Iris pigment epithelial cell (primary cell): ENCODE measurements at places on chromosomes 13 and 19.

- DNase-seq, result no peak
These were observed 1.1 kb upstream of the MPND start for GRCh38 chr19:4342314-4342614.

- DNase-seq, result no peak
These were observed 9.4 kb upstream of the PROZ start for GRCh38 chr13:113148940-113149503.

GRCh38 chr19:45306518-45307027 lies 16.1 kb downstream of the CKM start:
- no peak for DNase-seq

DNA sequence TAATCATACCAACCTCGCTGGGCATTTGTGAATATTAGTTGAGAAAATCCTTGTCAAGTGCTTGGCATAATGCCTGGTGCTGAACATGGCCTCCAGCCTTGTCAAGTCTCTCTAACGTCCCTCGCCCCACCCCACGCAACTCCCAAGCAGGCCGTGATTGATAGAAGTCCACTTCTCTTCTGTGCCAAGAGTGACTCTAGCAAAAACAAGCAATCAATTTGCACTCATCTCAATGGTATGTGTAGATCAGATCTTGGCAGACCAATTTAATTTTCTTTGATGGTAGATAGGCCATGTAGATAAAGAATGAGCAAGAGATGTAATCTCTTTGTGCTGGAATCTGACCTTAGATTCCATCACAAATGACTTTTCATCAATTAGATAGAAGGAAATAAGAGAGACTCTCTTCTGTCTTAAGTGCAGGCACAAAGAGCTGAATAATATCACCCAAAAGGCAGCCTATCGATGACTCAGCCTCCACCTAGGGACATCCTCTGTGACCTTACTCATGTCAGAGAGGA lies 31.0 kb upstream of the KATNAL1 start:
- peak; percentile 68 for DNase-seq

DNA sequence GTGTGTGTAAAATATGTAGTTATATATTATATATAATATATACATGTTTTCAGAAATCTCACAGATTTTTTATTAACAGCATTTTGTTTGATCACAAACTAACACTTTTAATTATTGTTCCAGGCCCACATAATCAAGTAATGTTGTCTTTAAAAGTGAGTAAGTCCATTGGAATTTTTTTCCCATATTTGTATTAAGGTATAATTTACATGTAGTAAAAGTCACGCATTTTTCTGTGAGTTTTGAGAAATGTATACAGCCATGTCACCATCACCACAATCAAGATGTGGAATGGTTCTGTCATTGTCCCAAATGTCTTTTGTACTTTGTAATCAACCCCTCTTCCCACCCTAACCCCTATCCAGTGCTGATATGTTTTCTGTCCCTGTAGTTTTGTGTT lies 120.0 kb upstream of the RFC3 start:
- no peak for DNase-seq

DNA sequence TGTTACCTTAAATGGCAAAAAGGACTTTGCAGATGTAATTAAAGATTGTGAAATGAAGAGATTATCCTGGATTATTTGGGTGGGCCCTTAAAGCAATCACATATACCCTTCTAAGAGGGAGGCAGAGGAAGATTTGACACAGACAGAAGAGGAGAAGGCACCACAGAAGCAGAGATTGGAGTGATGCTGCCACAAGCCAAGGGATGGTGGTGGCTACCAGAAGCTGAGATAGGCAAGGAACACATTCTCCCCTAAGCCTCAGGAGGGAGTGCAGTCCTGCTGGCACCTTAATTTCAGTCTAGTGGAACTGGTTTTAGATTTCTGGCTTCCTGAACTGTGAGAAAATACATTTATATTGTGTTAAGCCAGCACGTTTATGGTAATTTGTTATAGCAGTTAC lies 24.2 kb downstream of the DEDD2 start:
- no peak for DNase-seq

GRCh38 chr13:48531416-48532255 lies 1.2 kb downstream of the RCBTB2 start:
- DNase-seq, result no peak

DNA sequence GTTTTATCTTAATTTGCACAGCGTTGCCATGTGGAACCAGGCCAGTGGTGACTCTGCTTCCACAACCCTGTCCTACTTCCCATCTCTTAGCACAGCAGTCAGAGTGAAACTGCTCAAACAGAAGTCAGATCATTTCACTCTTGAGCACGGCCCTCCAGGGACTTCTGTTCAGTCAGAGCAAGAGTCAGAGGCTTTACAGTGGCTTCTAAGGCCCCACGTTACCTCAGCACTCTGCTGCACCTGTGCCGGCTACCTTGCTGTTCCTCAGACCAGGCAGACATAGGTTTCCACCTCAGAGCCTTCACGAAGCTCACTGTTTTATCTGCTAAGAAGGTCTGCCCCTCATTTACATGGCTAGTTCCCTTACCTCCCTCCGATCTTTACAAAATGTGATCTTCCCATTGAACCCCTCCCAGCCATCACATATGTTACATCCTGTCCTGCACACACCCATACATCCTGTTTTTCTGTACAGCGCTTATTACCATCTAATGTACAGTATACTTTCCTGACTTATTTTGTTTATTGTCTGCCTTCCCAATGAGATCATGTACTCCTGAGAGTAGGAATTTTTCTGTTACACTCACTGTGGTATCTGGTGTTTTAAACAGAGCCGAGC lies 41.6 kb downstream of the TM9SF2 start:
- DNase-seq, result no peak

GRCh38 chr19:43594710-43595604 lies 977 bp downstream of the IRGQ start:
- DNase-seq, result peak; percentile 77

DNA sequence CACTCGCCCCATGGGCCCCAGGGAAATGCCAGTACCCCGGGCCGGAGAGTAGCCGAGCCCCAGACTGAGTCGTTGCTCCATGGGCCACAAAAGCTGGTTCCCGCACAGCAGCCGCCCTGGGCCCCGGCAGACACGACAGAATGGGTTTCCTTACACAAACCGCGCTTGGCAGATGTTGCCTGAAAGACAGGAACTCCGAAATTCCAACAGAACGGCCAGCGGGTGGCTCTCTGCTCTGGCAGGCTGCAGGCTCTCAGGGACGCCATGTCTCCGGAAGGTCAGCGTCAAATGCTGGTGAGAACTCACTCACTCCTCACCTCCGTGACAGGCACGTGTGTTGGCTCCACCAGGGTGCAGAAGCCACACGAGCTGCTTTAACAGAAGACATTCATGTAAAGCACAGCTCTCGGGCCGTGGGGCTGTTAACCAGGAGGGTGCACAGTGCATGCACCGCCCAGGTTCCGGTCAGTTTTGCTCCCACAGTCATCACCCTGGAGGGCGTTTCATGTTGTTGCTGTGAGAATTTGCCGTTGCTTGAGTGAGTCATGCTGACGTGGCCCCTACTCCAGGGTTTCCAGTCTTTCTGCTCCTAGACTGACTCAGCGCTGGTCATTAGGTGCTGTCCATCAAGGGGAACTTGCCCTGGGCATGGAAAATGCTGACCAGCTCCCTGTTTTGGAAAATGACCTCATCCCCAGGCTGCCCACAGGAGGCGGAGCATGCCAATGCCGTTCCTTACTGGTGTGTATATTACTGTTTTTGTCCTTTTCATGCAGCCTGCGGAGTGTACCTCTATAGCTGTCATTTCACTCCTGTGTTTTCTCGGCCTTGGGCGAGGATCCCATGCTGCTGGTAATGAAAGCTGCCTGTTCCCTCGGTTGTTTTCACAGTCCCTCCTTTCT lies 44.8 kb downstream of the ANKRD10 start:
- peak; percentile 100 for DNase-seq

DNA sequence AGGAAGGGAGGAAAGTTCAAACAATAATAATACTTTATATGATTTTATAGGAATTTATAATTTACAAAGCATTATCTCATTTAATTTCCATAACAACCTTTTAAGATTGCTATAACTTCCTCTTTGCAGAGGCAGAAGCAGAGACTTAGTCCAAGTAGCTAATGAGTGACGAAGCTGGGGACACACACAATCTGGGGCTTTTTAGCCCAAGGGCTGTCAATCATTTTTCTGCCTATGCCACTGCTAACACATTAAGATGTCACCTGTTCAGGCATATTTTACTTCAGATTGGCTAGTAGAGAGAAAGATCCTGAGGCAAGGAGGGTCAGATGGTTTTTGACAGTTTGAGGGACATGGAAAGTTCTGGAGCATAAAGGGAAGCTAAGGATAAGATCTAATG lies 12.6 kb downstream of the SCEL start:
- DNase-seq, result no peak

DNA sequence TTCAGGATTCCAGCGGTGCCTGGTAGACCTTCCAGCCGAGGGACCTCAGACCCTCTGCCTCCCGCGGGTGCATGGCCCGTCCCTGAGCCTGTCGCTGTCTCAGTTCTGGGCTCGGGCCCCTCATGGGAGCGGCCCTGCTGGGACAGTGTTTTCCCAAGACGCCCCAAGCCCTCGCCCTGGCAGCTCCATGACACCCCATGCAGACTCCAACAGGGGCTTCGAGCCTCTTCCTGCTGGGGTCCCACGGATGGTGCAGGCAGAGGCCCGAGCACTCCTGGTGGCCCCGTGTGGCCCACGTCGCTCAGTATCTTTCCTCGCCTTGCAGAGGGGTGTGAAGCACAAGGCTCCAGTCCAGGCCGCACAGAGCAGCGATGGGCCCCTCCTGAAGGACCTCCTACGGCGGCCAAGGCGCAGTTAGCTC lies 88.8 kb upstream of the MCF2L start:
- no peak for DNase-seq

DNA sequence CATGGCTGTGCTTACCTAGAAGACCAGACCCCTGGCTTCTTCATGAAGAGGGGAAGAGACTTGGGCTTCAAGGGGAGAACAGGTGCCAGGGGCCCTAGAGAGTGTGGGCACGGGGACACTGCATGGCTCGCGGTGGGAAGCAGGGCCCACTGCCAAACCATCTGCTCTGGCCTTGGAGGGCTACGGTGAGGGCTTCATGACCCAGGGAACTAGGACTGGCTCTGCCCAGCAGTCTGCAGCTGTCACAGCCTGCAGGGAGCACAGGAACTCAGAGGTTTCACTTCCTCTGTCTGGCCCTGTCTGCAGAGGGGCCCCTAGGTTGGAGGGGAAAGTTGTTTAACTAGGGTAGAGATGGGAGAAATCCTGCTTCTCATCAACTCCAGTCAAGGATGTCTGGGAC lies 4.3 kb downstream of the ERCC1 start:
- no peak for DNase-seq

DNA sequence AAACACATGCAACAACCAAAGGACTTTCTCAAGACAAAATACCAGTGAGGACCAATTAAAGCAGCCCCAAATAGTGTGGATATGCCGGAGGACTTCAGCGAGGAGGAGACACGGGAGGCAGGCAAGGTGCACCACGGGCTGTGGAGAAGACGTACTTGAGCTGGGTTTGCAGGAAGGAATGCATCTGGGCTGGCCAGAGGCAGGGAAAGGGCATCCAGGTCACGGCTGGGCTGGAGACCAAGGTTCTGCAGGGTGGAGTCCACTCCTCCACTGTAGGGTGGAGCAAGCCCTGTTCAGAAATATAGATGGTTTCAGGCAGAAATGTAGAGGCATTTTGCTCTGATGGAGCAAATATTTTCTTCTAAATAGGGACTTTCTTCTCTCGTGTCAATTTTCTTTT lies 36.6 kb upstream of the MEDAG start:
- DNase-seq, result no peak

- peak; percentile 83 for DNase-seq
These were observed 7.7 kb downstream of the DIS3 start for GRCh38 chr13:72774019-72774418.

DNA sequence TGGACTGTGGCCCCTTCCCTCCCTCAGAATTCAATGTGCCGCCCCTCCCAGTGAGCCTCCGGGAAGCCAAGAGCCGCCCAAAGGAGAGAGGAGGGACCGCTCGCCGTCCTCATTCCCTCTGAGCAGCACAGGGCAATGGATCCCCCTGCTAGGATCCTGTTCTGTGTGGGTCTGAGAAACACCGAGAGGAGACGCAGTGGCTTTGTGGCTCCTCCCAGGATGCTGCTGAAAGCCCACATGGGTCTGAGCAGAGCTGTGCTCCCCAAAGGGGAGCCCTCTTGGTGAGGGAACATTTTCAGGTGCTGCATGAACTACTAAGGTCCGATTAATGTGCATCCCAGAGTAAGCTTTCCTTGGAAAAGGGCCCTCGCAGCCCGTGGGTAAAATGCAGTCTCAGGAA lies 30.4 kb downstream of the DHRS12 start:
- no peak for DNase-seq

DNA sequence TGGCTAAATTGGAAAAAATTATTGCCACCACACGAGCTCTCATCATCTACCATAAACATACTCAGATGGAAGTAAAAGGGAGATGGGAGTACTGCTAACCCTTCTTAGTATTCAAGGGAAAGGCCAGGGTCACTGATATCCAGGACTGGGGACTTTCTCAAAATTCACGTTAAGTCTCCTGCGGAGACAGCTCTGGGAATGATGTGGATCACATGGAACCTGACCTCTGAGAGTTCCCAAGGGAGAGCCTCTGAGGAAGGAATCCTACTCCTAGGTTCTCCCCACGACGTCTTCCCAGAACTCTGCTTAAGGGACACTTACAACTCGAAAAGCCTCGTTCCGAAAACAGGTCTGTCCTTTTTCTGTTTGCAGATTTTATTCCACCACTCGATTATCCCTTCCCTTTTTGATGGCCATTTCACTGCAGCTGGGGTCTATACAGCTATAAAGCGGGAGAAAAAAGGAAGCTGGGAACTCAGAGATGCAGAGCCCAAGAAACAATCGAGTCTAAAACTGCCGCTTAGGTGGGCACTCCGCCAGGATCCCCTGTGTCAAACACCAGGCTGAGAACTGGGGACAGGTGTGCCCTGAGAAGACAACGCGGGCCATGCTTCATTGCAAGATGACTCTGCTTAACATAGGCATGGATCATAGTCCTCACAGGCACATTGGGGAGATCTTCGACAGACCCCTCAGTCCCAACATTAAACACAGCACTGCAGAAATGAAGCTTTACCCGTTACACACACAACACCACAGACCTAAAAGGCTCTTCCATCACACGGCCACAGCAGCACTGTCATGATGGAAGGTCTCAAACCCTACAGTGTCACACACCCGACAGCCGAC lies 823 bp upstream of the ZNF567 start:
- peak; percentile 20 for DNase-seq

DNA sequence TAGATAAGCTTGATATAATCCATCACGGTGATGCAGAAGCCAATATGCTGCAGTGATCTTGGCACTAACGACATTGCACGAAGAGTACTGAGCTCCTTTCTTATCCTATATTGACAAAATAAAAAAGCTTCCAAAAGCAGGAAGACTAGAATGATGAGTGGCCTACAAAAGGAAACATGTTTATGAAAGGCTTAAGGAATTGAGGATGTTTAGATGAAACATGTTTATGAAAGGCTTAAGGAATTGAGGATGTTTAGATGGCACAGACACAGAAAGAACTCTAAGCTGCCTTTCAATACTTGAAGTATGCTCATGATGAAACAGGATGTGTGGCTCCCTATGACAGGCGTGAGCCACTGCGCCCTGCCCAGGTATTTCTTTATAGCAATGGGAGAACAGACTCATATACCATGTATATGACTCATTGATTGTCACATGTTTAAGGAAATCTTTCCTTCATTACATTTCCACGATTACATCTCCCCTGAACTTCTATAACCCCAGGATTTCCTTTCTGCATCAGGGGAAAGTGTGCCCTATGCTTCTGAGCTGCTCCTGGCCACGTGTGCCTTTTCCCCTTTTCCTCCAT lies 690.8 kb upstream of the ARGLU1 start:
- peak; percentile 91 for DNase-seq
